ENCODE measurements at places on chromosomes 3 and 15.
A peak's percentile ranks its signal among the peaks of the same experiment; 100 is the strongest.

GRCh38 chr3:166510382-166510781, 673.2 kb upstream of the BCHE start:
- no peak for DNase-seq

- no peak for DNase-seq
These were observed 136.3 kb upstream of the LRRFIP2 start for GRCh38 chr3:37310666-37311050.

- DNase-seq, result no peak
These were observed 11.9 kb upstream of the TM4SF4 start for GRCh38 chr3:149462581-149463011.

DNA sequence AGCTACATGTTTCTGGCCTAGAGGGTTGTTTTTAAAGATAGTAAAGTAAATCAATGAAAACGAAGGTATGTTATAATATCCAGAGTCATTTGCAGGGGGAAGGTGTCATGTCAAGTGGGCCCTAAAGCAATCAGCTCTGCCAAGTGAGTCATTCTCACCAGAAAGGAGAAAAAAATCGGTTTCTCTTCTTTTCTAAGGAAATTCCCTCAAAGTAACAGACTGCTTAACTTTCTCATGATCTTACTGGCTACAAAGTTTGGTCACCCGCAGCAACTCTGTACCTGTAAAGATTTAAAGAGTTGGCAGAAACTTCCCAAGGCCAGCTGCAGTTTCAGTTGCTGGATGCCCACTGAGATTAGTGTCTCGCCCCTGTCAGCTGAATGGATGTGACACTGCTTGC, 5.5 kb upstream of the FSIP1 start:
- DNase-seq, result no peak

- DNase-seq, result no peak
These were observed 172.7 kb downstream of the FAM43A start for GRCh38 chr3:194858382-194858781.

GRCh38 chr3:113536627-113537101, 4.3 kb downstream of the SIDT1 start:
- DNase-seq, result no peak

- no peak for DNase-seq
These were observed 30.2 kb downstream of the NR2F2 start for GRCh38 chr15:96360581-96361308.

DNA sequence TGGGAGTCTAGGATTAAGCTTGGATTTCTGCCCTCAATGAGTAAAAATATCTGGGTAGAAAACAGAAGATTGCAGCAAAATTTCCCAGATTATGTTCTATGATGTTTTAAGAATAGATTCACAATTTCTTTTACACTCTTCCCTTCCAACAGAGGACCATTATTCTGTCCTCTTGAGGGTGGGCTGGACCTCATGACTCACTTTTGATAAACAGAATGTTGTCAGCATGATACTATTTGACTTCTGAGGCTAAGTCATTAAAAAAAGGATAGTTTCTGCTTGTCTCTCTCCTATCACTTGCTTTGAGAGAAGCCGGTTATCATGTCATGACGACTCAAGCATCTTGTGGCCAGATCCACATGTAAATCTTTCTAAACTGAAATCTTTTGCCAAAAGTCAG, 396.2 kb upstream of the CDIN1 start:
- no peak for DNase-seq

GRCh38 chr3:124063197-124063909, 71.4 kb upstream of the ROPN1 start:
- DNase-seq, result no peak

- DNase-seq, result no peak
These were observed 129.4 kb downstream of the PGPEP1L start for GRCh38 chr15:98878172-98878571.

- DNase-seq, result no peak
These were observed 191.5 kb downstream of the CHST2 start for GRCh38 chr3:143311096-143311495.

GRCh38 chr3:194272861-194273742, 78.0 kb downstream of the CPN2 start:
- no peak for DNase-seq

- no peak for DNase-seq
These were observed 16.2 kb downstream of the ACVR2B start for GRCh38 chr3:38469852-38470251.

GRCh38 chr3:186004209-186004608, 66.4 kb upstream of the TRA2B start:
- no peak for DNase-seq

DNA sequence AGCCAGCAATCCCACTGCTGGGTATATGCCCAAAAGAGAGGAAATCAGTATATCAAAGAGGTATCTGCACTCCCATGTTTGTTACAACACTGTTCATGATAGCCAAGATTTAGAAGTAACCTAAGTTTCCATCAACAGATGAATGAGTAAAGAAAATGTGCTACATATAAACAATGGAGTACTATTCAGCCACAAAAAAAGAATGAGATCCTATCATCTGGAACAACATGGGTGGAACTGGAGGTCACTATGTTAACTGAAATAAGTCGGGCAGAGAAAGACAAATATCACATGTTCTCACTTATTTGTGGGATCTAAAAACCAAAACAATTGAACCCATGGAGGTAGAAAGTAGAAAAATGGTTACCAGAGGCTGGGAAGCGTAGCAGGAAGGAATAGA, 108.2 kb downstream of the TBC1D5 start:
- DNase-seq, result no peak

DNA sequence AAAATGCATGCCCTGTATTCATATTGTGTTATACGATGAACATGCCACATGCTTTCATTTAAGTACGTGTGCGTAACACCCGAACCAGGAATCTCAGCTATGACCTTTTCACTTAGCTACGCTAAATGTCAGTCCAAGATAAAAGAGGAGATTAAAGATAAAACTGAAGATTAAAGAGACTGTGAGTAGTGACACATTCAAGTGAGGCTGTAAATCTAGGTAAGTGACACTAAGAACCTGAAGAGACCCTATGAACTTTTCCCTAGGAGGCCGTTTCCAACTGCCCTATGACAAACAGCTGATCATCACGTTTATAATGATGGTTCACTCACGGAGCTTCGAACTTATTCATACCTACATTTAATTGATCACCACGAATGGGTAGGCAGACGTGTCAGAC, 32.2 kb downstream of the TFRC start:
- no peak for DNase-seq

DNA sequence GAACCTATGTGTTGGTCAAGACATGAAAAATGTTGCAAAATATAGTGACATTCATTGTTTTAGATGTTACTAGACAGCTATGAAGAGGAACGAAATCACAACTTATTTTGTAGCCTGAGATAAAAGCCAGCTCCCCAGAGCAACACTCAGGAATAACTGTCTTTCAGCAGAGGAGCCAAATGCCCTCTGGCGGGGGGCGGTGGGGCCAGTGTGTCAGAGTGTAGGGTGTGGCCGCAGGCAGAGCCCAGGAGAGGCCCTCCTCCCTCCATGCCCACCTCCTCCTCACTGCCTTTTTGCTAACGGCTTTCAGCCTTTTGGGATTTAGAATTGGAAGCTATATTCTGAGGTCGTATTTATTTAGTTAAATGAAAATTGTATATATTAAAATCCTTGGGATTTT, 16.9 kb downstream of the APOD start:
- DNase-seq, result no peak

- peak; percentile 67 for DNase-seq
These were observed 66.6 kb downstream of the P3H2 start for GRCh38 chr3:190053919-190054672.

DNA sequence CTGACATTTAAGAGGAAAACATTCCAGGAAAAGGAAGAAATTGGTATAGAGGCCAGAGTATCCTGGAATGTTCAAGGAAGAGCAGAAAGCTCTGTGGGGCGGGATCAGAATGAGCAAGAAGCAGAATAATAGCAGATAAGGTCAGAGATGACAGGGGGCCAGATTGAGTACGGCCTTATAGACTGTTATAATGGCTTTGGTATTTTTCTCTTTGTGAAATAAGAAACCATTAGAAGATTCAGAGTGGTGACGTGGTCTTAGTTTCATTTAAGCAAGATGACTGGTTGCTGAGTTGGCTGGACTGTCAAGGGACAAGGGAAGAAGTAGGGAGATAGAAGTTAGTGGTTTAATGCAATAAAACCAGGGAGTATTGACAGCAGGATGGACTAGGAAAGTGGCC, 218.3 kb upstream of the SOX2 start:
- DNase-seq, result no peak

- no peak for DNase-seq
These were observed 42.0 kb downstream of the FRMD4B start for GRCh38 chr3:69343875-69344274.

DNA sequence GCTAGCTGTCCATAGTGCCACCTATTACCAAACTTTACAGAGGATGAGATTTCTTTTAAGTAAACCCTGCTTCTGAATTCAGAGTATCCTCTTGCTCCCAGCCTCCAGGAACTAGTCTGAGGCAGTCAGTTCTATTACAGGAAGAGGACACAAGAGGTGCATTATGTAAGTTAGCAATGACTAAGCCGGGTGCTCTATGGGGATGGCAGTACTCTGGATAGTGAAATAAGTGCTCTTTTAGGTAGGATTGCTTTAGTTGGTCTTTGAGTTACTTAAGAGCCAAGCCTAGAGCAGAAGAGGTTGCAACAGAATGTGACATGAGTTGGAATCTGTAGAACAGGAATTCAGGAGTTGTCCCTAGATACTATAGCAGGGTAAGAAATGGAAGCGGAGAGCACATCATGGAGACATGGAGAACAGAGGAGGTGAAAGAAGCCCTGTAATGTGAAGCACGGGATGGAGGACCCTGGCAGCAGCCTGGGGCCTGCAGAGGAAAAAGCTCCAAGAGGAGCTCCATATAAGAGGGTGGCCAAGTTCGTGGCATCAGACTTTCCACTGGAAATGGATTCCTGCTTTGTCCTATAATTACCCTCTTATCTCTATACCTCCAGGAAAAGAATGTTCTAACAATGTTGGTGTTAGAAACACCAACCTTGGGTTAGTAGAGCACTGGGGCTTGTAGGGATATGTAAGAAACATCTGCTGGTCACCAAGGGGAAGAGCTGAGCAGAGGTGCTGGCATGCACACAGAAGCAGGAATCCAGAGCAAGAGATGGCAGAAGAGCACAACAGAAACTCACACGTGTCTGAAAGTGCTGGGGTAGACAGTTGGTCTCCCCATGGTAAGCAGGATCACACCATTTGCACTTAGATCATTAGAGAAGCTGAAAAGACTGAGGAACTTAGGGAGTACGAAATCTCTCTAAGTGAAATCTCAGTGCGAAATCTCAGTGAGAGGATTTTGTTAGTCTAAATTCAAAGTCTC, 851.1 kb downstream of the FHIT start:
- DNase-seq, result no peak

- DNase-seq, result no peak
These were observed 138.0 kb downstream of the DUT start for GRCh38 chr15:48469271-48469670.

DNA sequence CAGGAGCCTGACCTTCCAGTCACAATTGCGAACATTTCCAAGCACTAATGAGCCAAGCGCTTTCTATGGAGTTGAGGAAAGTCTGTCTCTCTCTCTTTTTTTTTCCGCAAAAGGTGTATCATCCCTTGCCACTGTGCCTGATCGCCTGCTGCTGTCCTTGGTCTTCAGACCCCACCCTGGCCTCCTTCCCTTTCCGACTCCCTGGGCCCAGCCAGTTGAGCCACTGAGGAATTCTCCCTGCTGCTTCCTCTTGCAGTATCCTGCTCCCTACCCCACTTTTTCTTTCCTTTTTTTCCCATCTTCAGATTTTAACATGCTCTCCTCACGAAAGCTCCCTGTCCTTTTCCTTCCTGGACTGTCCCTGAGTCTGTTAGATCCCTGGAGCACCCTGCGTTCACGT, 396.5 kb upstream of the C2CD4B start:
- DNase-seq, result no peak

DNA sequence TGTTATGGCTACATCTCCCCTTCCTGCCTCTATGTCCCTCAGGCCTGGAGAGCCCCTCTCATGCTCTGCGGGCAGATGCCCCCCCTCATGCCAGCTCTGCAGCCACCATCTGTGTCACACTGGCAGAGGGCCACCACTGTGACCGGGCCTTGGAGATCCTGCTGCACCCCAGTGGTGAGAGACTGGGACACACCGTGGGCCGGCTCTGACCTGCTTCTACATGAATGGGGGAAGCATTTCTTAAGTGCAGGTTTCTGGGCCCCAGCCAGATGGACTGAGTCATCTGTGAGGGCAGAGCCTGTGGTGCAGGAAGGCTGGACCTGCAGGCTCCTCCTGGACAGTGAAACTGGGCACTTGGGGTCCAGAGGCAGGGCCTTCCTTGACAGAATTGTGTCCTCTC, 4.8 kb downstream of the VWA5B2 start:
- DNase-seq, result no peak

GRCh38 chr3:94036909-94037507, 8.6 kb upstream of the STX19 start:
- peak; percentile 34 for DNase-seq

DNA sequence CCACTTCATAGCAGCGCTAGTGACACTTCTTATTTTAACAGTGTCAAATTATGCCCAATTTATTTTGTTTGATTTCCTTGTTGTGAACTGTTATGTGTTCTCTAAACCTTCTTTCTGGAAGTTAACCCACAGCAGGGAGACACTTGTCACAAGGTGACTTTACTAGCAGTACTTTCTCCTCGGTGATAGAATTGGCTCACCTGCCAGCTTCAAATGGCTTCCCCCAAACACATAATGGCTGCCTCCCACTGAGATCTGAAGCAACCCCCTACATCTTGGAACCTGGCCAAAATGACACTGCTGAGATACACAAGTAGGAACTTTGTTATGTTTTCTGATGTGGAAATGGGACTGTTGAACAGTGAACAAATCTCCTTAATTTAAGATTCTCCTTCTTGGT, 238.8 kb upstream of the DPH6 start:
- no peak for DNase-seq

- no peak for DNase-seq
These were observed 72.4 kb downstream of the CHDH start for GRCh38 chr3:53773611-53774368.

GRCh38 chr3:190558316-190558715, 44.4 kb downstream of the IL1RAP start:
- DNase-seq, result no peak

DNA sequence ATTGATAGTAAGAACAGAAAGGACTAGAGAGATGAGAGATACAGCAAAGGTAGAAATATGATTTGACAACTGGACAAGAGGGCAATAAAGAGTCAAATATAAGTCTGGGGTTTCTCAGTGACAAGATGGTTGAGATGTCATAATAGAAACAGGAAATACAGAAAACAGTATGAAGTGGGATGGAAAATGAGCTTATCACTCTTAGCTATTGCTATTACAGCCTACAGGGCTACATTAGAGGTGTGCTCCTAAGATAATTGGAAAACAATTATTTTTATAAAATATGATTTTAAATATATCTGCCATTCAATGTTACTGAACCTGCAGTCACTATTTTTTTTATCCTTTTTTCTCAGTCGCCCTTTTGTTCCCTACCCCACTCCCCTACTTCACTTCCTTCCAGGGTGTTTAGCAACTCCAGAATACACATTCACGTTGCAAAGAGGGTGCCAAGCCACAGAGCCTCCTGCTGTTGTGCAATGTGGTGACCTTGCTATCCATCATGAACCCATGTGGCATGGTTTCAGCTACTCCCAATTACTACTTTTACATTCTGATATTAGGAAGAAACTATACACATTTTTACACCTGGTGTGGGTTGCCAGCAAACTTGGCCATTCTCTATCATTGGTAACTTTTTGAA, 6.0 kb downstream of the NRG4 start:
- no peak for DNase-seq

Data from Caco-2 (cell line).